Left lobe of liver (tissue), 2 donors: ENCODE measurements at places on chromosomes 7 and 10. TPM values are rescaled to one million over a fixed set of nuclear protein-coding genes. Genes with fewer than 3 reads are reported as not detected.

- peak; percentile 65 for DNase-seq
Measured at GRCh38 chr7:135678612-135679575, 16.6 kb downstream of the STMP1 start.

Gene CXCL12
- 50.3 TPM for total RNA-seq

Gene MRLN
- not detected for total RNA-seq

Gene NODAL
- total RNA-seq = not detected

DNA sequence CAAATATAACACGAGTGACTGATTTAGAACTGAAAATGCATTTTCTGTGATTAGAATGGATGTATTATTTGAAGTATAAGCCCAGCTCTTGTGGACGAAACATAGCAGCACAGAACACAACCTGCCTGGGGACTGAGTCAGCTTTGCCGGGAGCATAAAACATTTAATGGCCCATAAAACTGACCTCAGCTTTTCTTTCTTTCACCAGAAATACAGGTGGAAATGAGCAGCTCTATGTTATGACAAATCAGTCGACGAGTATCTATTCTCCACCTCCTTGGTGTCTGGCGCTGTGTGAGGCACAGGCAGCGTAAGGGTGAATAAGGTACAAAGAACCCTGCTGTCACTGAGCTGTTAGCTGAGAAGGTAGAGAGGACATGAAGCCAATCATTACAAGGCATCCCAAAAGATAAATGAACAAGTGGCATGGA is 471.6 kb upstream of the AKR1E2 start:
- no peak for DNase-seq

DNA sequence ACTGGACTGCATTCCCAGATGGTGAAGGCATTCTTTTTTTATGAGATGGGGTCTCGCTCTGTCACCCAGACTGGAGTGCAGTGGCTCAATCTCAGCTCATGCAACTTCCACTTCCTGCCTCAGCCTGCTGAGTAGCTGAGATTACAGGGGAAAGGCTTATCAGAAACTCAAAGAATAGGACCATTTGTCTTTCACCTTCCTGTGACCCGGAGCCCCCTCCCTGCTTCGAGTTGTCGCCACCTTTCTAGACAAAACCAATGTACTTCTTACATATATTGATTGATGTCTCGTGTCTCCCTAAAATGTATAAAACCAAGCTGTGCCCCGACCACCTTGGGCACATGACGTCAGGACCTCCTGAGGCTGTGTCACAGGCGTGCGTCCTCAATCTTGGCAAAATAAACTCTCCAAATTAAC is 1.8 kb upstream of the METTL27 start:
- DNase-seq = no peak

DNA sequence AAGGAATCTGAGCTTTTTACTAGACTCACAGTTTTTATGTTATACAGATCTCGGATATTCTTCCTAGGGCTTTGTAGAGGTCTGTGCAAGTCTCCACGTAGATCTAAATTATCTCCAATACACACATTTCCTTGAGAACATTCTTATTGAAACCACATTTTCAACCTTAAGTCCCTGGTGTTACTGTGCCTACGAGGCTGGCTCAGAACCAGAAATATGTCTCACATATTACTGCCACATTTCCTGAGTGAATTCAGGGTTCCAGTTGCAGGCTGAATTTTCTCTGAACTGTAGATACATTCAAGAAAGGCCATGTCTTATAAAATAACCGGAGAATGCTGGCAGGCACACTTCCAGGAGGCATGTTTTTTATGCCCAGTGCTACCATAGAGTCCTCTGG is 46.5 kb downstream of the INHBA start:
- DNase-seq = no peak

DNA sequence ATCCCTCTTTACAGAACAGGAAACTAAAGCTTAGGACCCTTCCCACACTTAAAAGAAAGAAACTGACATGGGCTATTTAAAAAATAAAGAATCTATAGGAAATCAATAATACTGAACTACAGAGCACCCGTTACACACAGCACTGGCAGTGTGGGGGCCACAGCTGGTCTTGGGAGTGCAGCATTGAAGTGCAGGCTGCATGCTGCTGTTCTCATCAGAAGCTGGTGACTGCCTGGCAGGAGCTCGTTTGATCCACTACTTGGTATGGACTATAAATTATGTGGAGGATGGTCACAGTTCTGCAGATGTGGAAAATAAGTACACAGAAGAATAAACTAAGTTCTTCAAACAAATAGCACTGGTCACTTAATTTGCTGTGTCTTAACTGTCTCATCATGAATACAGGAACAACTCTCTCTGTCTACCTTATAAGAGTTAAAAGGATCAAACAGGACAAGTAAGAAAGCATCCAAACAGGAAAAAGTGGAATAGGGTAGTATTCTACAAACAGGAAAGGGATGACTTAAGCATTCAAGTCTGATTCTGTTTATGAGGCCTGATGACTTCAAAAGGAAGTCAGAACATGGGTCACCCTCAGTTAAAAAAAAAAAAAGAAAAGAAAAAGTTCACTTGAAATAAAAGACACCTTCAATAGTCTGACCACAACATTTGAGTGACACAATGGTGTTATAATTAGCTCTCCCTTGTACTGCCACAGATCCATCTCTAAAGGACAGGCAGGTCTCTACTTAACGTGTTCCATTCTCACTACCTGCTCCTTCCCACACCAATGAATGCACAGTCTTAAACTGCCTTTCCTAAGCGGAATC is 21.0 kb downstream of the DOCK4 start:
- no peak for DNase-seq

GRCh38 chr10:33005322-33006301 is 47.6 kb upstream of the ITGB1 start:
- peak; percentile 83 for DNase-seq

Gene PCDH15
- not detected for total RNA-seq

GRCh38 chr7:156184164-156184563 is 371.9 kb upstream of the SHH start:
- DNase-seq = no peak

GRCh38 chr7:134926396-134926795 is 59.9 kb upstream of the AGBL3 start:
- DNase-seq = no peak

DNA sequence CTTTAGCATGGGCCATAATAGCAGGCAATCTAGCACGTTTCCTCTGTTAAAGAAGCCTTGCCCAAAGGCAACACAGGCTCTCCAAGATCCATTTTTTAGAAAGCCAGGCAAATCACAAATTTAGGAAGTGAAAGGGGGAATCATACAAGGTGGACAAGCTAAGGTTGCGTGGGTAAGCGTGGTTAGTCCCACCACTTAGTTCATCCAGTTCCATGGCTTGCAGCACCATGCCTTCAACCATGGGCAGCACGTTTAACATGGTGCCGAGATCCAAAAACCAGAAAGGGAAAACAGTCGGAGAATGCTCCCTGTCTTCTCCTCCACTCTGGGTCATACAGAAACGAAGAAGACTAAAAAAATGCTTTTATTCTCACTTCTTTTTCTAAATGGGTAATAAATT is 234.4 kb upstream of the IMMP2L start:
- no peak for DNase-seq

DNA sequence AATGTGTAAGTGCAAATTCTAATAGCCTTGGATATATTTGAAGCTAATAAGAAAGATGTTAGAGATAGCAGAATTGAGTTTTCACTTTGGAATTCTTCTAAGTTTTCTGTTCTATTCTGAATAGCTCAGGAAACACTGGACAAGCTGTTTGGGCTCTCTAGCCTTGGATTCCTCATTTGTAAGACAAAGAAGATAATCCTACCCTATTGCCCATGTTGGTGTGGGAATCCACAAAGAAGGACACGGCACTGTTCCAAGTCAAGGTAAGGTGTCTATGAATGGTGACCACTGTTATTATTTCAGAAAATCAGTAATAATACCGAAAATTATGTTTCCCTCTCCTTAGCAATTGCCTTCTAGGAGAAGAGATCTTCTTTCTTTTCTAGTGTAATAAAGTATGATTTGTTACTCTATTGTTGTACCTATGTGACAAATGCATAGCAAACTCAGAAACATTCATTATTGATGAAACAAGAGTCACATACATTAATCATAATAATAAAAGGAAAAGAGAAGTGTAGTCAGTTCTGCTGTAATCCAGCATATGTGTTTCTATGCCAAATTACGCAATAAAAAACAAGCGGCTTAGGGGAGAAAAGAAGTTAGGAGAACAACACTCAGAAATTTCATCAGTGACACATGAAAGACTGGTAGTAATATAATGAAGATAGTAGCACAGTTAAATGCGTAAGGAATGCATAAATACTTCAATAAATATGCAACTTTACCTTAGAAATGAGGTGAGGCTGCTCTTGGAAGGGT is 1012.3 kb upstream of the PHF14 start:
- DNase-seq = no peak

- no peak for DNase-seq
Measured at GRCh38 chr10:119817991-119818888, 54.4 kb downstream of the MCMBP start.

Gene KNDC1
- 8.5 TPM for total RNA-seq

- no peak for DNase-seq
Measured at GRCh38 chr10:101935431-101935830, 91.8 kb upstream of the KCNIP2 start.

Gene LEP
- total RNA-seq = not detected

DNA sequence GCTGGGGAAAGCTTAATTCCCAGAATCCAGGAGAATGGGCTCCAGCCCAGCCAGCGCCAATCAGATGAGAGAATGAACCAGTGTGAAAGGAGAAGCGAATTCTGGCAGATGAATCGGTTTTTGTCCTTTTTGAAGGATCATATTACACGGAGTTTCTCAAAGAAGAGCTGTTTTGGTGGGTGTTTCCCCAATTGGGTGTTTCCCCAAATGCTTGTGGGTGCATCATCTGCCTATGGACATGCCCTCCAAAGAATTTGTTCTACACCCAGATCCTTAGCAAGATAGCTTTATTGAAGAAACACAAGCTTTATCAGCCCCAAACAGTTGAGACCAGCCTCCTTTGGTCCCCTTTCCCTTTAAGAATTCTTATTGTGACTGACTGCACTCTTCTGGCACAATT is 186.5 kb upstream of the GPR26 start:
- no peak for DNase-seq

GRCh38 chr7:68313806-68314205 is 1284.5 kb upstream of the AUTS2 start:
- no peak for DNase-seq

GRCh38 chr7:143892527-143893300 is 9.3 kb downstream of the TCAF1 start:
- DNase-seq = no peak

Gene NPFFR1
- total RNA-seq = not detected

Gene UCN3
- total RNA-seq = not detected

DNA sequence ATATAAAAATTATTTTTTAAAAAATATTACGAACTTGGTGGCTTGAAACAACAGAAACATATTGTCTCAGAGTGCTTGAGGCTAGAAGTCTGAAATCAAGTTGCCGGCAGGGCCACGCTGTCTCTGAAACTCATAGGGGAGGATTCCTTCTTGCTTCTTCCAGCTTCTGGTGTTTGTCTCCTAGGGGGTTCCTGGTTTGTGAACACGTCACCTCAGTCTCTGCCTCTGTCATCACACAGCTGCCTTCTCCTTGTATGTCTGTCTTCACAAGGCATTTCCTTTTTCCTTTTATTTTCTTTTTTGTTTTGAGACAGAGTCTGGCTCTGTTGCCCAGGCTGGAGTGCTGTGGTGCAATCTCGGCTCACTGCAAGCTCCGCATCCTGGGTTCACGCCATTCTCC is 12.7 kb upstream of the SNX8 start:
- no peak for DNase-seq

DNA sequence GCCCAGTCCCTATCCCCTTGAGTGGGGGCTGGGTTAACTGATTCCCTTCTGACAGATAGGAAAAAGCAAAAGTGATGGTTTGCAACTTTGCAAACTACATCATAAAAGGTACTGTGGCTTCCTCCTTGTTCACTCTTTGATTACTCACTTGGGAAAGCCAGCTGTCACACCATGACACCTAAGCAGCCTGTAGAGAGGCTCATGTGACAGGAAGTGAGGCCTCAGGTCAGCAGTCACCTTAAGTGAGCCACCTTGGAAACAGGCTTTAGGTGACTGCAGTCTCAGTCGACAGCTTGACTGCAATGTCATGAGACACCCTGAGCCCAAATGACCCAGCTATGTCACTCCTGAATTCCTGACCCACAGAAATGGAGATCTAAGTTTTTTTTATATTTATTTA is 4.3 kb upstream of the CHCHD2 start:
- DNase-seq = no peak

DNA sequence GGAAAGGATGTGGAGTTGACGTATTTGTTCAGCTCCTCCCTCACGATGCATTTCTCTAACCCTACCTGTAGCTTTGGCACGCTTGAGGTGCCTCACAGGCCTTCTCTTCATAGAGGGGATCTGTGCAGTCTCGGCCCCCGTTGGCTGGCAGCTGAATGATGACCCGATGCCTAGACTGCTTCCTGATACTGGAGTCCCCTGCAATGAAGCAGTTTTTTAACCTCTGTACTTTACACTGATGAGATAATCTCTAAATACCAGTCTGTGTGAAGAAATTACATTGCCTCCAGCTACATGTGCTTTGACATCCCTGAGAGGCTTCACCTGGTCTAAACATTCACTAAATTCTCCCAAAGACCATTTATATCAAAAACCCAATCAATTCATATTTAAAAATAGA is 370.1 kb downstream of the THSD7A start:
- no peak for DNase-seq

Gene SPDYE2
- total RNA-seq = not detected

- DNase-seq = no peak
Measured at GRCh38 chr7:154777489-154777888, 225.4 kb downstream of the PAXIP1 start.

Gene RASSF4
- 25.0 TPM for total RNA-seq

DNA sequence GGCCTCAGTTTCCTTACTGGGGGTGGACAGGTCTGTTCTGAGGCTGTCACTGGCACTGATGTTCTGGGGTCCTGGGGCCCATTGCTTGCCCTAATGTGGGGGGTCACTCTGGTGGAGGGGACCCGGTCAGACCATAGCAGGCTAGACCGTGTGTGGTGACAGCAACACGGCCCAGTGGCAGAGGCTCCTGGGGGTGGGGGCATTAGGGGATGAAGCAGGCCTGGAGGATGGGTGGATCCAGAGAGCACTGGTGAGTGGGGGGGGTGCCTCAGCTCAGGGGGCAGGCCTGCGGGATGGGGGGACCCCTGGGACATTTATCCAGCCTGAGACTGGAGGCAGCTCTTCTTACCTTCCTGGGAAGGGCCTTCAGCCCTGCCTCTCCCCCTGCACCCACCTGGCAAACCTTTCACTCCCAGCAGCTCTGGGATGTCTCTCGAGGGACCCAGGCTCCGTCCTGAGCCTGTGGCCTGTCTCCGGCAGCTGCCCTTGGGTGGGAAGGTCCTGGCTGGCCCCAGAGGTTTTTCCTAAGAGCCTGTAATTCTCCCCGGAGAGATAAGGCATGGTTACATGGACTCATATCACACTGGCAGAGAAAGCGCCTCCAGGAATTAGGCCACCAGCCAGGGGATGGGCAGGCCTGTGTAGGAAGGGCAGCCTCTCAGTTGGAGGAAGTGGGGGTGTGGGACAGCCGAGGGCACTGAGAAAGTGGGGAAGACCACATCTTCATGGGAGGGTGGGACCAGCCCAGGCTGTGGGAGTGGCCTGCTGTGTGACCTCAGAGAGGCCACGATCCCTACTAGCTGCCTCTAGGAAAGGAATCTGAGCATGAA is 147.7 kb downstream of the UBE2H start:
- no peak for DNase-seq
